ENCODE measurements at places on chromosomes 4 and X.
A peak's percentile ranks its signal among the peaks of the same experiment; 100 is the strongest.

GRCh38 chrX:128807367-128807766 lies 715.9 kb downstream of the SMARCA1 start:
- DNase-seq: no peak

DNA sequence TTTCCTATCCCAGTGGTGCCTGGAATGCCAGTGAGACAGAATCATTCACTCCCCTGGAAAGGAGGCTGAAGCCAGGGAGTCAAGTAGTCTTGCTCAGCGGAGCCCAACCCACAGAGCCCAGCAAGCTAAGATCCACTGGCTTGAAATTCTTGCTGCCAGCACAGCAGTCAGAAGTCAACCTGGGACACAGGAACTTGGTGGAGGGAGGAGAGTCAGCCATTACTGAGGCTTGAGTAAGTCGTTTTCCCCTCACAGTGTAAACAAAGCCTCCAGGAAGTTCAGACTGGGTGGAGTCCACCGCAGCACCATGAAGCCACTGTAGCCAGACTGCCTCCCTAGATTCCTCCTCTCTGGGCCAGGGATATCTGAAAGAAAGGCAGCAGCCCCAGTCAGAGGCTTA lies 283.2 kb upstream of the CPEB2 start:
- peak; percentile 48 for DNase-seq

- peak; percentile 47 for DNase-seq
Observed at GRCh38 chrX:30657196-30658161, 4.3 kb downstream of the GK start.

DNA sequence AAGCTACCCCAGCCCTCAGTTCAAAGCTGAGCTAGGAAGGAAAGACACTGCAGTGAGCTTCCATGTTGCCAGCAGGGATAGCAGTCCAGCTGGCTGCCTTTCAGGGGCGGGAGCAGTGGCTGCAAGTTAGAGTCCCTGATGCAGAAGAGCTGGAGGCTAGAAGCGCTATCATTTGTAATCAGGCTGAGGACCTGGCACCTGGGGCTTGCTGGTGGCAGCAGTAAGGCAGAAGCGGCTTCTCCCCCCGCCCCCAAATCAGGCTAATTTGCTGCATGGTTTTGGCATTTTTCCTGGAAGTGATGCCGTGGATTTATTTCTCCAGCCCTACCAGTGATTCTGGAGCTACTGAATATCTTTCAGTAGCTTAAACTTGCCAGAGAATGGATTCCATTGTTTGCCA lies 203.3 kb downstream of the CLCN4 start:
- peak; percentile 8 for DNase-seq

- DNase-seq: no peak
Observed at GRCh38 chr4:6206771-6207290, 6.5 kb upstream of the JAKMIP1 start.

GRCh38 chr4:173680278-173680677 lies 150.2 kb upstream of the HAND2 start:
- DNase-seq: no peak

- no peak for DNase-seq
Observed at GRCh38 chr4:42709392-42710065, 52.6 kb upstream of the ATP8A1 start.

GRCh38 chrX:7068939-7069367 lies 78.6 kb upstream of the STS start:
- DNase-seq: peak; percentile 3

DNA sequence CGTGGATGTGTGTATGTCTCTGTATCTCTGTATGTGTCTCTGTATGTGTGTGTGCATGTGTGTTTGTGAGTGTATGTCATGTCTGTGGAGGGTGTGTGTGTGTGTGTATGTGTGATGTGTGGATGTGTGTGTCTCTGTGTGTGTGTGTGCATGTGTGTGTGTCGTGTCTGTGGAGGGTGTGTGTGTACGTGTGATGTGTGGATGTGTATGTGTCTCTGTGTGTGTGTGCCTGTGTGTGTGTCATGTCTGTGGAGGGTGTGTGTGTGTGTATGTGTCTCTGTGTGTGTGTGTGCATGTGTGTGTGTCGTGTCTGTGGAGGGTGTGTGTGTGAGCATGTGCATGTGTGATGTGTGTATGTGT lies 51.6 kb upstream of the ADRA2C start:
- no peak for DNase-seq

GRCh38 chrX:69146739-69147138 lies 18.5 kb downstream of the PJA1 start:
- DNase-seq: no peak

DNA sequence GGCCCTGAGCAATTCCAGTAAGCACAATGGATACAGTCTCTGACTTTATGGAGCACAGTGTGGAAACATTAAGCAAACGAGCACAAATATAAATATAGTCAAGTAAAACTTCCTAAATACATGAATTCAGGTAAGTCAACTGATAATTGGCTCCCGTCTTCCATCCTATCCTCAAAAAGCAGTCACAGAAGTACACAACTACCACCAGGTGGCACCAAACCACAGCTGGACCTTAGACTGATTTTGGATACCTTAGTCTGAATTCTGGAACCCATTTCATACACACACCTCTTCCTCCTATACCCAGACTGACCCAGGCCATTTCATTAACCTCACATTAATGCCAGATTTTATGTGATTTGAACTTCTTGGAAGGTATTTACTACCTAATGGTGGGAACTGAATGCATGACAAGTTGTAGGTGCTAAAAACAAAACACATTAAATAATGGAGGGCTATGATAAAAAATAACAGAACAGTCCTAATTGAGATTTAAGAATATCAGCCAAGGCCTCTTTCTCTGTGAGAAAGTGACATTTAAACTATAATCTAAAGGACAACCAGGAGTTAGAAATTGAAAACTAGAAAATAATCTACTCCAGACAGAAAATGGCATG lies 77.5 kb downstream of the ELF2 start:
- DNase-seq: peak; percentile 85

DNA sequence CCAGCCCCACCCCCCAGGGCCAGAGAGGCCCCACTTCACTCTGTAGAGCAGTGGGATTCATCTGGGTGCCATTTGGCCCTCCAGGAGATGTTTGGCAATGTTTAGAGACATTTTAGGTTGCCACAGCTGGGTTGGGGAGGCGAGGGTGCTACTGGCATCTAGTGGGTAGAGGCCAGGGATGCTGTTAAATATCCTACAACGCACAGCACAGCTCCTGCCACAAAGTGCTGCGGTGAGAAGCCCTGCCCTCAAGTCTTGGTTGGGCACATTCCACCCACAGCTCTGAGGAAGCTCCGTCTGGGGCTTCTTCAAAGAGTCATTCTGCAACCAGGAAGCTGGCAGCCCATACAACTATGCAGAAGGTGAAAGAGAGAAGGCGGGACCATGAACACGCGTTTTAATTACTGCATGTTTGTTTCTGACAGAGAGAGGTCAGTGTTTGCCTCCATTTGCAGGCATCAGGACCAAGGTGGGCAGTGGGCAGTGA lies 48.1 kb upstream of the FAM9C start:
- no peak for DNase-seq

GRCh38 chr4:6750286-6751221 lies 32.0 kb upstream of the KIAA0232 start:
- no peak for DNase-seq

- DNase-seq: no peak
Observed at GRCh38 chr4:65653740-65654361, 16.4 kb downstream of the EPHA5 start.

DNA sequence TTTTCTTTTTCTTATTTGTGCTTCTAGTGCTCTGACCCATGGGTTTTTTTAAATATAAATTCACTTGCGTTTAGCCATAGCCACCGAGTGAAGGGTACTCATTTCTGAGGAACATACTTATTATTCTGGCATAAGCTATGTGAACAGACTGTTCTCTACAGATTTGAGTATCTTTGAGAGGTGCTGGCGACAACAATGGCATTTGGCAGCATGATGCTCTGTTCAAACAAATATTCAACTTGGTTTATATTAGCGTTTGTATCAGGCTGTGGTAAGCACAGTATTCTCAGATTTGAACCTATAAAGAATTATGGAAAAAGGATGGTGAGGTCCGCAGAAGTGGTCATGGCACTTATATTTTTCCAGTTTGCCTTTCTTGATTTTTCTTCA lies 108.7 kb upstream of the LIMCH1 start:
- DNase-seq: no peak

- no peak for DNase-seq
Observed at GRCh38 chr4:117429061-117429460, 343.7 kb upstream of the TRAM1L1 start.

GRCh38 chrX:389021-389441 lies 2.3 kb upstream of the PPP2R3B start:
- DNase-seq: no peak

- DNase-seq: no peak
Observed at GRCh38 chrX:15033917-15034316, 160.7 kb downstream of the MOSPD2 start.

DNA sequence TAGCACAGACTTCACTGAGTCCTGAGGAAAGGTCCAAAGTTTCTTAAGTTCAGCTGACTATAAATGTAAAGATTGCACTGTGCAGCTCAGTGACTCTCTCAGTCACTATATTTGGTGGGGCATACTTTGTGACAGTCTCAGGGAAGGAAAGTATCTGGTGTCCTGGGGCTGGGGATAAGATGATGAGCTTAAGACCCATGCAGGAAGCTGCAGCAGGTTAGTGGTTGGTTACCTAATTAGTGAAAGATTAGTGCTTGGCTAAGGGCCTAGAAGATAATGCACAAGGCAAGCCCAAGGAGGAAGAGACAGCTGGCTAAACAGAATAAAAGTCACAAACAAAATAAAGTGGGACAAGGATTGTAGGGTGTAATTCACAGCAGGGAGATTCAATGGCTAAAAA lies 25.4 kb upstream of the SLITRK4 start:
- DNase-seq: no peak

GRCh38 chr4:165667969-165668368 lies 205.1 kb upstream of the TLL1 start:
- no peak for DNase-seq

DNA sequence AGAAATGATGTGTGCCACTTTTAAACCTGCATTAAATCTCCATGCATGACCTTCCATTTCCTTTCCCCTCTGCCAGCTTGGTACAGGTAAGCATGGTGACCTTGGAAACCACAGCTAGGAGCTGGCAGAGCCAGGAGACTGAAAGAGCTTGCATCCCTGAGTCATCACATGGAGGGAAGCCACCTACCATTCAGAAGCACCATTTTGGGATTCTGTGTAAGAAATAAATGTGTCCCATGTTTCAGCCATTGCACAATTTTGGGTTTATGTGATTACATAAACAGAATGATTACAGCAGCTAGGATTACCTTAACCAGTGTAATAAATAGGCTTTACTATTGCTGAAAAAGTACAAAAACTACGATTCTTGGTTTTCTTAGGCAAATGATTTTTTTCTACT lies 17.3 kb upstream of the CCDC149 start:
- DNase-seq: peak; percentile 36

- DNase-seq: no peak
Observed at GRCh38 chr4:105661028-105661427, 47.5 kb downstream of the INTS12 start.

DNA sequence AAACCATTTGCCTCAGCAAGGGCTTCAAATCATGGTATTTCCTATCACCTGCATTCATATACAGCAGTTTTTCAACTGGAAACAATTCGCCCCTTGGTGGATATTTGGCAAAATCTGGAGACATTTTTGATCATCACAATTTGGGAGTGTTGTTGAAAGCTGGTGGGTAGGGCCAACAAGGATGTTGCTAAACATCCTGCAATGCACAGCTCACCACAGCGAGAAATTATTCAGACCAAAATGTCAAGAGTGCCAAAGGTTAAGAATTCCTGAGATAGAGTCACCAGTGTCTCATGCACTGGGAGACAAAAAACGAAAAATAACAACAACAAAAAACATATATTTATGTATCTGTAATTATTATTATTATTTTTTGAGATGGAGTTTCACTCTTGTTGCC lies 435.2 kb upstream of the CTSO start:
- DNase-seq: peak; percentile 60

- DNase-seq: no peak
Observed at GRCh38 chr4:105116616-105117319, 29.9 kb upstream of the TET2 start.

GRCh38 chr4:123443401-123444289 lies 47.0 kb downstream of the SPRY1 start:
- DNase-seq: no peak

DNA sequence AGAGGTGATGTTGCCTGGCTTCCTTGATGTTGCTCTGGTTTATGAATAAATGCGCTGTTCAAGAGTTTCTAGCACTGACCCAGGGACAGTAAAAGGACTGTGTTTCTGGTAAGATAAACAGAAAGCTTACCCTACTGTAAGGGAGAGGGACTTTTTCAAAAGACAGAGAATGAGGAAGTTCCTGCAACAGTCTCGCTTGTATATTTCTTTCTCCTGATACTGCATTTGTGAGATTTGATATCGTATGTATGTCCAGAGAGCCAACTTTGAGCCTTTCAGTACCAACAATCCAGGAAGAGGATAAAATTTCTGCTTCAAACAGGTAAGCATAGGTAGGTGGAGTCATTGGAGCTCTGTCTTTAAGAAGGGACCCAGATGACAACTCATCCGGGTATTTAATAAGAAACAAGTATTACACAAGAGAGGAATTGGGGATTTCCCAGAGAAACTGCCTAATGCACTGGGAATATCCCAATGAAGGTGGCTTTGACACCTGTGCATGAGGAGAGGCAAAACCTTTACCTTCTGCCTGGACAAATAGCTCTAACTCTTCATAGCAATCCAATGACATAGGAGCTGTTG lies 773 bp downstream of the DAPP1 start:
- no peak for DNase-seq

GRCh38 chrX:84046403-84046984 lies 141.5 kb downstream of the RPS6KA6 start:
- DNase-seq: peak; percentile 43

DNA sequence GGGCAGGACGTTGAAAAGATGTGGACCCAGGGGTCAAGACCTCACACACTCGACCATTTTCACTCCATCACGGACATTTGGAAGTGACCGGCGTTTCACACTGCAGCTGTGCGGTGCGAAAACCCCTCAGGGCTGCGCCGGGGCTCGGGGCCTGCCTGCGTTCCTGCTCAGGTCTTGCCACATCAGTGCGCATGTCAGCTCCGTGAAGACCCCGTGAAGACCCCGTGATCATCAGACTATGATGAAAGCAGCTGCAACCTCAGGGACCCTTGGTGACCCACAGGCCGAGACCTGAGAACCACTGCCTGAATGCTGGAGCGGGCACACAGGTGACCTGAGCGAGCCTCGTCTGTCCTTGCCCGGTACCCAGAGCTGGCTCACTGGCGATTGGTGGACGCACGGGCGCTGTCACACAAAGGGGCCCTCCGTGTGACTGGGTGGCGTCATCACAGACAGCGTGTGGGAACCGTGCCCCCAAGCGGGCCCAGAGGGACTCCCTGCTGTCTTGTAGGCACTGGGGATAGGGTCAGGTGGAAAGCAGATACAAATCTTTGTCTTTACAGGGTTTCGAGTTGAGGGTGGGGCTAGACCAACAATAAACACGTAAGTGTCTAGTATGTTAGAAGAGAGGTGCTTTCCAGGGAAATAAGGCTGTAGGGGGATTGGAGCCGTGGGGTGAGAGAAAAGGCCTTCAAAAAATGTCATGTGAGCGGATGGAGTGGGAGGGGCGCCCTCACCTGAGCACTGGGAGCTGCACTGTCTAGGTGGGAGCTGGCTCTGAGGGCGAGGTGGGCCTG lies 12.7 kb downstream of the MSANTD1 start:
- DNase-seq: no peak

- peak; percentile 14 for DNase-seq
Observed at GRCh38 chrX:45745479-45745878, 544.8 kb upstream of the DIPK2B start.

- DNase-seq: no peak
Observed at GRCh38 chrX:45198301-45198700, 2.4 kb downstream of the DIPK2B start.
